ENCODE measurements at places on chromosomes 1 and 21. TPM values are rescaled to one million over a fixed set of nuclear protein-coding genes. Genes with fewer than 3 reads are reported as not detected.

COL6A2 gene
- polyA plus RNA-seq = 453 TPM

STYXL2 gene
- not detected for polyA plus RNA-seq

NID1 gene
- 256 TPM for polyA plus RNA-seq

FHAD1 gene
- polyA plus RNA-seq = 2.2 TPM

- no peak for DNase-seq
These were observed 67.4 kb downstream of the DDAH1 start for GRCh38 chr1:85397490-85398032.

DNA sequence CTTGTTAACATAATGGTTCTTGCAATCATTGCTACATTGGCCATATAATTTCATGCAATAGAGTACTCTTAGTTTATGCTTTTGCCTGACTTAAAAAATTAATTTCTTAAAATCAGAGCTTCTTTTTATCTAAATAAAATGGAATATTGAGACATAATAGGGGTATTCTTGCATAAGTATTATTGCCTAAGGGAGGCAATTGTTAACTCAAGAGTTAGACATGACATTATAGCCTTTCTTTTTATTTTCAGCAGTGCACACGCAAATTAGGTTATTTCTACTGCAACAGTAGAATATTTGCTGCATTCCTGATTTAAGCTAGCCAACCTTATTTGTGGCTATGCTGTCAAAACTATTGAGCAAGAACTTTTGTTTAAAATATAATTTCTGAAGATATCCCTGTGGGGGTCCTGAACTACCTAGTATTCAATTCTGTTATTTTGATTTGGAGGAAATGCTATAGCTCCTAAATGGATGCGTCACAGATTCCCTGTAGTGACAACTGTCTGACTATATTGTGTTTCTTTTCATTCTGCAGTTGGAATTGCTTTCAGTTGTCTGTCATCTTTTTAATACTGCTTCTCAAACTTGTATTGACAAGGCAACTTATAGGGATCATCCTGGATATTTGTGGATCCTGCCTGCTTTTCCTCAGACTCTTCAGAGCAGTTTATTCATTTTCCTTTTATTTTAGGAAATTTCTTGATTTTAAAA, 211.0 kb downstream of the PATJ start:
- DNase-seq = no peak

DNA sequence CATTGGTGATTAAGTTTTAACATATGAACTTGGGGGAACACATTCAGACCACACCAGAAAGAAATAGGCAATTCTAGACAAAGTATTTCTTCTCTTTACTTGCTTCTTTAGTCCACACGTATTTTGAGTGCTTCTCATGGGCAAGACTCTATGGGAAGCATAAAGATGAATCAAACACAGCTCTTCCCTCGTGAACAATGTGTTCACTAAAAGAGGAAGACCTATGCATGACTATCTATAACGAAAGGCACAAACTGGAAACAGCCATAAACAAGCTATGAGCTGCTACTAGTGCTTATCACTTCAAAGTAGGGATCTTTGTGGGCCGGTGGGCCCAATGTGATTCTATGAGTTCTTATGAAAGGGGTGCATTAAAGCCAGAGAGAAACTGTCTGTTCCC, 53.0 kb upstream of the PRDX6 start:
- no peak for DNase-seq

DNA sequence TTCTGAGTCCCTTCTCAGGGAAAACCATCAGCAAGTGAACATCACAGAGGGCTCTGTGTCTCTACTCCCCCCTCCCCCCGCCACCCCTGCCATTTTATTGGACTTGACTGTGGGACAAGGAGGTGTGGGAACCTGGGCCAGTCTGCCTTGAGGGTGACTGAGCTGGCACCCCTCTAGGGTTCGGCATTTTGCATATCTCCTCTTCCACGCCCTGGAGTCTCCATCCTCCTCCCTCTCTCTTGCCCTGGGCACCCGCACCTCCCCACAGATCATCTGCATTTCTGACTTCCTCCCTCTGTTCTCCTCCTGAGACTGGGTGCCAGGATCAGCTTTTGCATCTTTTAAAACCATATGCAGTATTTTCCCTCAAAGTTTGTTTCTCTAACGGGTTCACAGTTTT, 107.1 kb upstream of the ERRFI1 start:
- DNase-seq = no peak

GRCh38 chr1:198486903-198487302, 53.6 kb downstream of the ATP6V1G3 start:
- no peak for DNase-seq

- DNase-seq = no peak
These were observed 23.9 kb upstream of the SLAMF6 start for GRCh38 chr1:160546942-160547341.

- no peak for DNase-seq
These were observed 11.7 kb downstream of the FLG start for GRCh38 chr1:152313319-152313801.

GRCh38 chr21:45499970-45500577, 42.2 kb downstream of the SLC19A1 start:
- DNase-seq = no peak

Data from muscle of arm (tissue), 14 donors.